ENCODE measurements at places on chromosomes 4 and X.

GRCh38 chr4:10664408-10664807 is 20.2 kb downstream of the CLNK start:
- no peak for DNase-seq

DNA sequence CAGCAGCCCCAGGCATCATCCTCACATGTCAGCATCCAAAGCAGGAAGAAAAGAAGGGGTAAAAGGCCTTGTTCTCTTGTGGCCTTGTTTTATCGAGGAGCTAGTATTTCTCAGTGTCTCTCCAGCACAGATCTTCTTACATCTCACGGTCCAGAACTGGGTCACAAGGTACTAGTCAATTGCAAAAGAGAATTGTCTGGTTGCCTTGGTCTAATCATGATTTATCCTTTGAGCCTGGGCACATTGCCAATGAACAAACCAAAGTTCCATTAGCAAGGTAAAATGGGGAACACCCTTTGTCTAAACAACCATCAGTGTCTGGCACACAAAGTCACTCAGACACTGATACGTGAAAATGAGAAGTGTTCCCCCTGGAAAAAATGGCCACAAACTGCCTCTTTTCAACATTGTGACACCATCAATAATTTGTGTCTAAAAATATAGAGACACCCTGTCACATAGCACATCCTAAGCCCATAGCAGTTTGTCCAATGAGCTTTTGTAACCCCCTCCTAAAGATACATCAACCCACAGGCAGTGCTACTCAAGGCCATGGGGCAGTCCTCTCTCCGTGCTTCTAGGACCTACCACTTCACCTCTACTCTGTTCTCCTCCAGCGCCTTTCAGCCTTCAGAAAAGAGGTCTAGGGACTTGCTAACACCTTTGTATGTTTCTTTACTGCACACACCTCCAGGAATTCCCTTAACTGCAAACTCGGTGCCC is 534.4 kb downstream of the MID1IP1 start:
- no peak for DNase-seq

DNA sequence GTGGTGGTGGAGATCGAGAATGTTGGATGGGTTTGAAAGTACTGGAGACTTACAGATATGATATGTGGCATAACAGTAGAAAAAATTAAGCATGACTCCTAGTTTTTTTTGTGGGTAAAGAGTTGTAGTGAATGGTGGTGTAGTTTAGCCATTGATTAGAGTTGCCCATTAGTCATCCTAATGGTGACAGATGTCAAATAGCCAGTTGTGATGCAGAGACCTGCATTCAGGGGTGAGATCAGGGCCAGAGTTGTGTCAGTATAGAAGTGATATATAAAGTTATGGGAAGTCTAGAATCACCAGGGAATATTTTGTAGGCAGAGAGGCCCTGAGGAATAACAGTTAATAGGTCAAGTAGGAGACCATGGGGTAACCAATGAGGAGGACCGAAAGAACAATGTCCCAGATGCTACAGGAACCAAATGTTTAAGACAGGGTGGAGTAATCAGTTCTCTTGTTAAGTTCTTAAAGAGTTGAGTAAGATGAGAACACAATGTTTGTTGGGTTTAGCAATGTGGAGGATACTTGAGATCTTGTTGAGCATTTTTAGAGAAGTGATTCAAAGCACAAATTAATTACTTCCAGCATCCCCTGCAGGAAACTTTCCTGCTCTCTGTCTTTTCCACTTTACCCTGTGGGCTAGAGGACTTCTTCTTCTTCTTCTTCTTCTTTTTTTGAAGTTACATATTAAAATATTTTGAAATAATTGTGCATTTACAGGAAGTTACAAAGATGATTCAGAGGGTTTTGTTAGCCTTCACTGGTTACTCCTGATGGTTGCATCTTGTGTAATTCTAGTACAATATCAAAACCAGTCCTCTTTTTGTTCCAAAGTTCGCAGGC is 13.3 kb downstream of the SGMS2 start:
- DNase-seq, result no peak

- no peak for DNase-seq
Measured at GRCh38 chrX:93120805-93121204, 552.6 kb downstream of the NAP1L3 start.

DNA sequence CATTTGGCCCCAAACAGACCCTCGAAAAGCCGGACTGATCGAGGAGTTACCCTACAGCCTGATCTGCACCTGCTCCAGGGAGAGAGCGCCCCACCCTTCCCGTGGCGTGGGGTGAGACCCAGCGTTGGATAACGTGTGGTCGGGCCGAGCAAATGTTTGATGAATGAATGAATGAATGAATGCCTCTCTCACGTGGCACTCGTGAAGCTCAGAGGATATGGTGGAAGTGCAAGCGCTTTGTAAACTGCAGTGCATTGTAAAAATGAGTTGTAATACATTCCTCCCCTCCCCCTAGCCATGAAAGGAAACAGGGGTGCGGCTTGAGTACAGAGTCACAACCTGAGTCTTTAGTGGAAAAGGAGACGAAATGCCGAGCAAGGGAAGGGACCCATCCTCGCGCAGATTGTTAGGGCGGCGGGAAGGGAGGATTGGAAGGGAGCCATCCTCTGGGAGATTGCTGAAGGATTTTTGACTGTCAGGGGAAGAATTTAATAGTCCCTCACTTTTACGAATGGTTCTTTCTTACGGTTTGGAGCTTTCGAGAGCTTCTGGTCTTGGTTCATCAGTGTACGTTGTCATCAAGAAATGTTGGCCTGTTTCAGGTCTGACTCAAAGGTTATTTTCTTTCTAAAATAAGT is 772 bp upstream of the FBXW7 start:
- DNase-seq, result no peak

DNA sequence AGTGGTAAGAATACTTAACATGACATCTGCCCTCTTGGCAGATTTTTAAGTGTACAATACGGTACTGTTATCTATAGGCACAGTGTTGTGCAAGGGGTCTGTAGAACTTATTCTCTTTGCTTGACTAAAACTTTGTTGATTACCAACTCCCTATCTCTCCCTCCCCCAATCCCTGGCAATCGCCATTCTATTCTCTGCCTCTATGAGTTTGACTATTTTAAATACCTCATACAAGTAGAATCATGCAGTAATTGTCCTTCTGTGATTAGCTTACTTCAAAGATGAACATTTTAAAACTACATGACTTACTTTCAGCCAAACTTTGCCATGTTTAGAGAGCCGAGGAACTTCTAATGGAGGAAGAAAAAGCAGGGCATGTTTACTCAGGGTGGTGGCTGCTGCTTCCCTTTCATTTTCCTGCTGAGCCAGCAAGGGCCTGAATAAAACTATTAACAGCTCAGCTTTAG is 62.4 kb downstream of the APOO start:
- no peak for DNase-seq

GRCh38 chr4:121706595-121707021 is 9.8 kb upstream of the ANXA5 start:
- DNase-seq, result no peak

- DNase-seq, result no peak
Measured at GRCh38 chr4:106629268-106629625, 260.7 kb upstream of the GIMD1 start.

DNA sequence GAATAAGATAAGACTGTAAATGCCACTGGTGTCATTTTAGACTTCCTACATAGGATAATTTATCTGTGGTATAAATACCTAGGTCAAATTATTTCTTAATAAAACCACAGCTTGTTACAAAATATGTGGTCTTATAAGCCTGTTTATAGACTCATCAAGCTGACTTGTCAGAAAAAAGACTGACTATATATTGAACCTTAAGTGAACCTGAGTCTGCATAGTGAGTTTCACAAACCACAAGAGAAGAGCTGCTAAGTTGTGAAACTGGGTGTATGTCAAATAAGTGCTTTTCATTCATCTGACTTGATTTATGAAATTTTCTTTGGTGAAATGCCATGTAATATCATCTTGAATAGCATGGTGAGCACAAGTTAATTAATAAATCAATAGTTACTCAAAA is 48.4 kb upstream of the TMPRSS11A start:
- no peak for DNase-seq

- no peak for DNase-seq
Measured at GRCh38 chr4:170465429-170465828, 375.7 kb upstream of the AADAT start.

Data from GOT3 (cell line).